Adipocyte (in vitro differentiated cells): ENCODE measurements at places on chromosomes 7 and 10.

- DNase-seq = no peak
These were observed 16.8 kb downstream of the DLD start for GRCh38 chr7:107907790-107908189.

GRCh38 chr10:103692436-103692951 lies 162.9 kb downstream of the SH3PXD2A start:
- DNase-seq = no peak

DNA sequence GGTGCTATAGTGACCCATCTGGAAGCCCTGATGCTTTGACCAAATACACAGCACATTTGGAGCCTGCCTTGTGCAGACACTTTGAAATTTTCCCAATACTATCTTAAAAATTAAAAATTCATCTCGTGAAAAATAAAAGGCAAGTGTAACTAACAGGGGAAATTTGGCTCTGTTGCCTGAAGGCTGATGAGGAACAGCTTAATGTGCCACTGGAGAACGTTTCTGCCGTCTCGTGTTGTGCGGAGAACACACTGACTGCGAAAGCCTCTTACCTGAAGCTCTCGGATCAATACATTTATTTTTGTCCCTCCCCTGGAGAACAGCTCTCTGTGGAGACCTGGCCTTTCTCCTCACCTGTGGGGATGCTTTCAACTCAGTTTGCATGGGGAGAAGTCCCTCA lies 77.2 kb upstream of the CHST15 start:
- DNase-seq = no peak

- DNase-seq = peak; percentile 59
These were observed at the start of gene THSD7A for GRCh38 chr7:11831736-11832495. Gene THSD7A (minus strand): TSS chr7:11832198. CDS start chr7:11831946, 252 bp downstream.

DNA sequence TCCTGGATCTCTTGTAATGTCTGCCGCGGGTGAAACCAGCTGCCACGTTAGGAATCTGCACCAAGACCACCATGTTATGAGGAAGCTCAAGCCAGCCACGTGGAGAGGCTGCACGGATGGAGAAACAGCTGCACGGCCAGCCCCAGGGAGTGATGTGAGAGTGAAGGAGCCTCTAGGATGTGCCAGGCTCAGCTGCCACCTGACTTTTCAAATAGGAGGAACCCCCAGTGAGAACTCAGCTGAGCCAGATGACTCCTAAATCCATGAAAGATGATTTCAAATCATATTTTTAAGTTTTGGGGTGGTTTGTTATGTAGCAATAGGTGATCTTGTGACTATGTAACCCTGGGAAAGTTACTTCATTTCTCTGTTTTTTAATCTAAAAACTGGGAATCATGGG lies 71.7 kb downstream of the PRKAG2 start:
- DNase-seq = no peak

DNA sequence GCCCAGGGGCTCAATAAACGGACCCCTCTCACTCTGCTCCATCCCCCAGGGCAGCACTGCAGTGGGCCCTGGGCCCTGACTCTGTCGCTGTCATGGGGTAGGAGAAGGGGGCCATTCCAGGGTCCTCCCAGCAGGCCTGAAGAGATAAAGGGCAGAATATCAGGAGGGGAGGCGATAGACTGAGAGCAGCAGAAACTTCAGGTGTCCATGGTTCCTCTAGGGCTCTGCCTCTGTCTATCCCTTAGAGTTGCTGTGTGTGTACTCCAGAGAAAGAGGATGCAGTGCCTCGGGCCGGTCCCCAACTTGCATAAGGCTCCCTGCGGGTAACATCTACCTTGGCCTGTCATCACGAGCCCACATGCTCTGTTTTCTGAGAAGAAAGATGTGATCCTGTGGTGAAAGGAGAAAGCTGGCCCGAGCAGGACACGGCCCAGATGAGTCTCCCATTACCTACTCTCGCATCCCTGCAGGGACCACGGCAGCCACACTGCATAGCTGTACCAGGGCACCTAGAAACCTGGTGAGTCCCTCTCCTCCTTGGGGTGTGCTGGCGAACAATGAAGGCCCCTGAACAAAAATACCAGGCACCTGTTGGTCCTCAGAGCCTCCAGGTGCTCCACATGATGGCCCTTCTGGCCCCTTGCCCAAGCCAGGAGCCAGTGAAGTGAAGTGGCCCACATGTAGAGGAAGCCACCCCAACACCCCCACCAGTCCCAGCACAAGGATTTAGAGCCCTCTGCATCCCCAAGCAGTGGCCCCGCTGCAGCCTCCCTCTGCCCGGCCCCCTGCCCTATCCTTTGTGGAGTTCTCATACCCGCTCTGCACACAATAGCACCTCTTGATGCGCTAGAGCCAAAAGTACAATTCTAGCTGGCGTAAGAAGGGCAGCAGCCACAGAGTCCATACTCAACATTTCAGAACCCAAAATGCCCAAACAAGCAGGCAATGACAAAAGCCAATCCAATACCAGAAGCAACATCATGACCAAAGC lies 106.8 kb downstream of the ARHGAP22 start:
- DNase-seq = no peak

DNA sequence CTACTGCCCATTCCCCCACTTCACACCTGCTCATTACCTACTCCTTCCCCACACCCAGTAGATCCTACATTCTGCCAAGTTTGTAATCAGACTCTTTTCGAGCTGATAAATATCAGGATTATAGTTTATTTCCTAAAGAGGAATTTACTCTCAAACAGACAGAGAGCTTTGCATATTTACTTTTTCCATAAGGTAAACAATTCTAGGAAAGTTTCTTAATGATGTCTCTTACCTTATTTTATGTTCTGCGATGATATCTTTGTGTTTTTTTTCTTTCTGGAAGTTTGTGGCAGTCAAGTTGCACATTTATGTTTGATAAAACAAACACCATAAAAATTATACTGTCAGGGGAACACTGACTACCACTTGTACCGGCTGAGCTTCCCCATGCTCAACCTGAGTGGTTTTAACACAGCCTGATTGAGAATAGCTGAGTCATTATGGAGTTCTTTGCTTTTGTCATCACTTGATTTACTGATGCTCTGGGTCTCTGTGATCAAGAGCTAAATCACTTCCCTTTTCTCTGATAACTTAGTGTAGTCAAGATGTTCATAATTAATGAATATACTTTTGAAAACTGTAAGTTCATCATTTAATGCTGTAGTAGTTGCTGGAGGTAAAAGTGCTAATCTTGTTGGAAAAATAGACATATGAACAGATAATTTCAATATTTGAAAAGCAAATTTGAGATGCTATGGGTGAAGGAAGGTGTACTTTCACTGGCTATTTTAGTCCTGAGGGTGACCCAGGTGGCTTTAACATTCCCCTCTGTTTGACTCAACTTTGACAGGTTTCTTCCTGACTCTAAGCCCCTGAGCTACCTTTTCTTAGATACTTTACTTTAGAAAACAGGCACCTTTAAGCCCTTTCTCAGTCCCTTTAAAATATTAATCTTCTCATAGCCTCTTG lies 1034.5 kb upstream of the LRRTM3 start:
- no peak for DNase-seq

- DNase-seq = no peak
These were observed 78.7 kb downstream of the FEZF1 start for GRCh38 chr7:122225874-122226273.

- DNase-seq = no peak
These were observed 324.6 kb upstream of the IGFBP3 start for GRCh38 chr7:46245586-46246111.

- no peak for DNase-seq
These were observed 645.9 kb downstream of the XPNPEP1 start for GRCh38 chr10:109277456-109277855.

GRCh38 chr7:105178177-105178576 lies 164.2 kb downstream of the KMT2E start:
- no peak for DNase-seq

DNA sequence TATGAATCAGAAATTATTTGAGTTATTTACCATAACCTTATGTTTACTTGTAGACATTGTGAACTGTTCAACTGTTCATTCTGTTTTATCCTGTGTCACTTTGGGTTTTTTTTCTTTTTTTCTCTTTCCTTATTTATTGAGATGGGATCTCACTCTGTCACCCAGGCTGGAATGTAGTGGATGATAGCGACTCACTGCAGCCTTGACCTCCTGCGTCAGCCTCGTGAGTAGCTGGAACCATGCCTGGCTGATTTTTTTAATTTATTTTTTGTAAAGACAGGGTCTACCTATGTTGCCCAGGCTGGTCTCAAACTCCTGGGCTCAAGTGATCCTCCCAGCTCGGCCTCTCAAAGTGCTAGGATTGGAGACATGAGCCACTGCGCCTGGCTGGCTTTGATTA lies 97.1 kb downstream of the CSTF2T start:
- no peak for DNase-seq

DNA sequence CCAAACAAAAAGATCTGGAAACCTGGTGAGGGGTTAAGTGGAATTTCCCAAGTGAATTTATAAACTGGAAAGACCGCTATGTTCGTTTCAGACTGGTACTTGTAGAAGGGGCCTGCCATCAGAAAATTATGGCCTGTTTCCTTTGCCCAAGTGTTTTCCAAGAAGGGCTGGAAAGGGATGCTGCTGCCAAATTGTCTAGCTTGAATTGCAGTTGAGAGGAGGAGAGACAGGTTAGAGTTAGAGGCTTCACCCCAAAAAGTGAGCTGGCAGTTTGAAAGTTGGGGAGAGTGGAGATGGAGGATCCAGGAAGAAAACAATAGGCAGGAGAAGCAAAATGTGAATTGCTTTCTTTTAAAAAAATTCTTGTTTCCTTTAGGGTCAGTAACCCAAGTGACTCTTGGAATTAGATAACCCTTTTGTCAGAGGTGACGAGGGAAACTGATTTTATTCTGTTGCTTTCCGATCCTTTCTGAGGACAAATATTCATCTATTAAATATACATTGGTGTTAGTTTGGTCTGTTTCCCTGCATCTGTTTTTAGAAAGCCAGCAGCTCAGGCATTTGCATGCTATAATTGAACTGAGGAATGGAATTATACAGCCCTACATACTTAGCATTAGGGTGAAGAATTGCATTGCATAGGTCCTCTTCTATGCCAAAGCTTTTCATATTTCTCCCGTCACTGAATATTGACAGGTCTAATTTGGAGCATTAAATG lies 82.5 kb upstream of the PRR15 start:
- peak; percentile 27 for DNase-seq

DNA sequence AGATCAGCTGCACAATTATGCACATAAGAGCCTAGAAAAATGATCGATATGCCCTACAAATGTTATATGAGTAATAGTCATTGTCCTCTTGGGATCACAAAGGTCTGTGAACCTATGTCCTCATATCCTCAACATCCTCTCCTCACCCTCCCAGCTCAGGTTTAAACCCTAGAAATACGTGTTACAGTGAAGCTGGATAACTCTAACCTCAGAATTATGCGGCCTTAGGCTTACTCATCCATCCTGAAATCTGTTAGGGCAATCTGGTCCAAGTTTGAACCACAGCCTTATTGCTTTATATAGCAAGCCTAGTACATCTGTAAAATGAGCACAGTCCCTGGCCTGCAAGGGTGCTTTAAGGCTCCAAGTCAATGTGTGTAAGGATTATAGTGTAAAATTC lies 84.2 kb upstream of the FRMD4A start:
- DNase-seq = peak; percentile 48
